AML-193 (cell line): ENCODE measurements at places on chromosomes 1 and 21.

- no peak for DNase-seq
These were observed 32.1 kb upstream of the SCYL3 start for GRCh38 chr1:169925505-169926482.

DNA sequence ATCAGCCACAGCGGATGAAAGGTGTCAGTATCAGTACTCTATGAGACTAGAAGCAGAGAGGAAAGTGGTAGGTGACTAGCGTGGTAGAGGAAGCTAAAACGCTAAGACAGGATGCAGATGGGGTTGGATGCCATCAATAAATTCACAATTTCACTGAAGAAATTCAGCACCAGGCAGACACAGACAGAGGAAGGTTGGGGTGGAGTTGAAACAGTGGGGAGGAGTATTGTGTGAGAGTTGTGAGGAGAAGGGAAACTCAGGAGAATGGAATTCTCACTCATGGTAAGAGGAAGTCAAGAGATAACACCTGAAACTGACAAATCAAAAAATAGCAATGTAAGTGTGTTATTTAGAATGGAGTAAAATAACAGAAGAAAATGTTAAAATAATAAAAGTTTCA lies 208.5 kb upstream of the DAB1 start:
- DNase-seq = no peak

DNA sequence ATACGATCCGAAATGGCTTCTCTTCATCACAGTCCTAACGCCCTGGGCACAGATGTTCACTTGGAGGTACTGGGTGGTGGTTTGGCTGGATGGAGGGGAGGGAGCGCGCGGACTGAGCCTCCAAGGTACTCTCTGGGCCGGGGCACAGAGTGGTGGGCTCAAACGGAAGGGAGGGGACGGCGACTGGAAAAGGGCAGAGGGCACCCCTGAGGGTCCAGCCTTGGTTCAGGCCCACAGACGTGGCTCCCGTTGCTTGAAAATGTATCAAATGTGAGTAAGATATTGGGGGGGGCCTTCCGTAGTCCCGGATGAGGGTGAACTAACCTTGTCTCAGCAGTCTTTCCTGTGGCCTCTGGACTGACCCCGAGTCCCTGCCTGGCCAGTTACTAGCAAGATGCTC lies 463 bp downstream of the IL12RB2 start:
- no peak for DNase-seq

DNA sequence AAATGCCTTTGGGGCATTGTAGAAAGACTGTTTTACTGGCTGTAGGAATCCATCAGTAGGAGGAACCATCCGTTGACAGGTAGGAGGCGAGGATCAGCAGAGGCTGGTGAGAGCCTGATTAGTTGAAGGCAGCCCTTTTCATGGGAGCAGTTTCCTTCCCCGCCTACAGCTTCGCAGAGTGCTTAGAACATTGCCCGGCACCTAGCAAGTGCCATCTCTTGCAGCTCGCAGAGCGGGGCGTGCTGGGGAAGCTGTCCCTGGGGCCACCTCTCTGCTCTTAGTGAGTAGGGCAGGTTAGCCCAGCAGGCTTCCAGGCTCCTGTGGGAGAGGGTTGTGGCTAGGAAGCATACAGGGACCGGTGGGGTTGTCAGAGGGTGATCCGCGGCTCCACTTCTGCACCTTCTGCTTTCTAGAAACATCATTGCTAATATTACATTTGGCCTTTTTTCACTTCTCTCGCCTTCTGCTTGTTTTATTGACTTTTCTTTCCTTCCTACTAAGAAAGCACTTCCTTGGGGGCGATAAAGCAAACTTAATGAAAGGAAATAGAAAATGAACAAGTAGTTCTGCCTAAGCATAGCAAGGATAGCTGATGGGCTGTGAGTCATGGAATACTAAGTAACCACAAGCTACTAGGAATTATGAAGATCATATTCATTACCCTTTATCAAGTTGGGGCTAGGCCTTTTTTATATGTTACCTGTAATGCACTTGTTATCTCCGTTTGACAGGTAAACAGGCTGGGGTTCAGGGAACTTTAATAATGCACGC lies 176.7 kb downstream of the GALNT2 start:
- no peak for DNase-seq

DNA sequence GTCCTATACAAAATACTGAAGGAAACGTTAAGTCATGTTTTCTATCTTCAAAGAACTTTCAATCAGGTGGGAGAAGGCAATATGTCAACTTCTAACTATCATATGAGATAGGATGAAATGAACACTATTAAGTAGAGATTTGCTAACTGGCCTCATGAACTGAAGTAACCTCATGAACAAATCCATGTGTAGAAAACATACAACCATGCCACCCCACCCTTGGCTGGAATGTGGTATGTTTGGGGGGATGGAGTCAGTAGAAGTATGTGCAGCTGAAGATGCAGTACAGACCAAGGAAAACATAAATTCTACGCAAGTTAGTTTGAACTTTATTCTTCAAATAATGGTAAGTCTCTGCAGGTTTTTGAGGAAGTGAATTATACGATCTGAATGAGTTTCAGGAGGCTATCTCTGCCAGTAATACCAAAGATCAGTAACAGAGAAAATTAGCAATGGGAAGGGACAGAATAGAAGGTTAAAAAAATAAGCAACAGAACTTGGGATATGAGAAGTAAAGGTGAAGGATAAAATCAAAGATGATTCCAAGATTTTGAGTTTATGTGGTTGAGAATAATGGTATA lies 4.5 kb downstream of the TRMT1L start:
- DNase-seq = peak; percentile 2

DNA sequence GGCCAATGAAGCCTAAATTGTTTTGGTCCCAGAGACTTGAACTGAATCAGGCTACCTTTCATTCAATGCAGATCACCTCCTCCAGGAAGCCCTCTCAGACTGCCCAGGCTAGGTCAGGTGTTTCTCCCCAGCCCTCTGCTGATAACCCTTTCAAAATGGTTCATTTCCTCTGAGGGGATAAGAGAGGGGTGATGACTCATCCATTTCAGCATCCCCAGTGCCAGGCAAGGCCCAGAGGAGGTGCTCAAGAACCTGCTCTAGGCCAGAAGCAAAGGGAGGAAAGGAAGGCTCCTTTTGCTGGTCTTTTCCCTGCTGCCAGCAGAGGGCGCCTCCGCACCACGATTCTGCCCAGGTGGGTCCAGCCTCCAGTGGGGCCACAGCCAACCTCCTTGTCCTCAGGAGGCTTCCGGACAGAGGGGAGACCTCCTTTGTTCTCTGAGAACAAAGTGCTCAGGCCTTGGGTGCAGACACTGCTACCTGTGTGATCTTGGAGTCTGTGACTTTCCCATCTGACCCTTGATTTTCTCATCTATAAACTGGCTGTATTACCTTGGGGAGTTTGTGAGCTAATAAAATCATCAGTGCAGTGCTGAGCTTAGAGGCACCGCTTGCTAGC lies 45.3 kb upstream of the ARHGEF10L start:
- peak; percentile 44 for DNase-seq
